T-helper 1 cell (primary cell): ENCODE measurements at places on chromosomes 2 and 18.

DNA sequence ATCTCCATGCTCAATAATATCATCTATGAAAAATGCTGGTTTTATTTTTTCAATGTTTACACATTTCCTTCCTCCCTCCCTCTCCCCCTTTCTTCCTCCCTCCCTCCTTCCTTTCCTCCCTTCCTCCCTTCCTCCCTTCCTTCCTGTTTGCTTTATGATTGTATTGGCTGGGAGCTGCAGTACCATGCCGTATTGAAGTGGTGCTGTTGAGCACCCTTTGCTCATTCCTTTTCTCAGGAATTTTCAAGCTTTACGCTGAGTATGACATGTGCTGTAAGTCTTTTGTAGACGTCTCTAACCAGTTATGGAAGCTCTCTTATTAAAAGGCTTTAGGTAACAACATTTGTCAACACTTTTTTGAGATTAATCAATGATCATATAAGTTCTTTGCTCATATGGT, 100.4 kb downstream of the SNTG2 start:
- no peak for DNase-seq

- DNase-seq = no peak
These were observed 30.0 kb downstream of the FHL2 start for GRCh38 chr2:105368759-105369408.

- DNase-seq = no peak
These were observed 191.5 kb downstream of the SLC8A1 start for GRCh38 chr2:40260437-40260836.

GRCh38 chr2:206368933-206369569, 74.3 kb upstream of the ADAM23 start:
- no peak for DNase-seq

GRCh38 chr18:46829947-46830346, 73.1 kb upstream of the ST8SIA5 start:
- no peak for DNase-seq

- DNase-seq = no peak
These were observed 6.4 kb upstream of the PROC start for GRCh38 chr2:127411653-127412369.

DNA sequence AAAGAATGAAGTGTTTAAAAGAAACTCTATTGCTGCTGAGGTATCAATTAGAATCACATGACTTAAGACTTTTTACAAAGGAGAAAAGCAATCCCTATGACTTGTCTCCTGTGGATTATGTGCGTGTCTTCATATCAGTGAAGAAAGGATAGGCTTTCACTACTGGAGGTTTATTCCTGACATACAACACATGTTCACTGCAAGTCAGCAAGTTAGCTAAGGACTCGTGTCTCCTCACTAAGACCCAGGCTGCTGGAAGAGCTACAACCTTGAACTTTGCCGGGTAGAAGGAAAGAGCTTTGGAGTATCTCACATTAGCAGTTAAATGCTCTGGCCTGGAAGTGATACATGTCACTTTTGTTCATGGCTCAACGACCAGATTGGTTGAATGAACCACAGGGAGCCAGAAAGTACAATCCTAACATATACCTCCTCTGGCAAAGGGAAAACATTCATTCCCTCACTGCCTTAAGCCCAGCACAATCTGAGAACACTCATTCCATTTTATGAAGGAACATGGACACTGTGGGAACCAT, 215.3 kb downstream of the RNF152 start:
- DNase-seq = no peak

GRCh38 chr2:68755071-68755470, 20.5 kb downstream of the ARHGAP25 start:
- no peak for DNase-seq

DNA sequence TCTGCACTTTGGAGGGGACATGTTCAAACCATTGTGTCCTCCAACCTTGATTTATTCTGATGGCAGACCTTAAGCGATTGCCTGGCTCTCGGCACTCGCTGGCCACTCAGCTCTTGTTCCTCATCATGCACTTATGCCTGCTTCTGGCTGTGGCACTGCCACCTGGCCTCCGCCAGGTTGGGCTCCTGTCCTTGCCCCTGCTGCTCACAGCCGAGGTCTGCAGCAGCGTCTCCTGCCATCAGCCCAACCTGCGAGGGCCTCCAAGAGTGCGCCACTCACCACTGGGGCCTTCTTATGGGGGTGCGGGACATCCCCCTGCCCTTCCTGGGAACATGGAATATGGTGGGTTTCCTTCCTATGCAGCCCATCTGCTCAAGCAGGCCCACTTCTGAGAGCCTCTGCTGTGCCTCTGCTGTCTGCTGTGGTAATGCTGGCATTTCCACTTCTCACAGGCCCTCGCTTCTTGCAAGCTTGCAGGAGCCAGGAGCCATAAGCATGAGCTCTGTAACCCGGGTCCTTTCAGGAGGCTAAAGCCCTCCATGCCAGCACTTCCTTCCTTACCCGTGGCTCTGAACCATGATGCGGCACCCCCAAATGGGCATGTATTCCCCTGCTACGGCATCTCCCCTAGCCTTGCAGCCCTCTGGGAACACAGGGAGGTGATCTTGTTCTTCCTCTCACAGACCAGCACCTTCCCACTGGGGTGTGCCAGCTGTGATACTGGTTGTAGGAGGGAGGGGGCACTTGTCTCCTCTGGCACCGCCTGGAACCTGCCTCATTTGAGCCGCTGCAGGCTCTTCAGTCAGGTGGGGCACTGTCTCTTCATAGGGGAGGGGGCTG, 58.6 kb upstream of the HS6ST1 start:
- DNase-seq = no peak

- peak; percentile 10 for DNase-seq
These were observed 37.9 kb upstream of the PKDCC start for GRCh38 chr2:42009657-42010580.

GRCh38 chr18:39711701-39712100, 2146.1 kb upstream of the CELF4 start:
- DNase-seq = no peak

GRCh38 chr2:12560618-12561017, 156.1 kb upstream of the TRIB2 start:
- no peak for DNase-seq

DNA sequence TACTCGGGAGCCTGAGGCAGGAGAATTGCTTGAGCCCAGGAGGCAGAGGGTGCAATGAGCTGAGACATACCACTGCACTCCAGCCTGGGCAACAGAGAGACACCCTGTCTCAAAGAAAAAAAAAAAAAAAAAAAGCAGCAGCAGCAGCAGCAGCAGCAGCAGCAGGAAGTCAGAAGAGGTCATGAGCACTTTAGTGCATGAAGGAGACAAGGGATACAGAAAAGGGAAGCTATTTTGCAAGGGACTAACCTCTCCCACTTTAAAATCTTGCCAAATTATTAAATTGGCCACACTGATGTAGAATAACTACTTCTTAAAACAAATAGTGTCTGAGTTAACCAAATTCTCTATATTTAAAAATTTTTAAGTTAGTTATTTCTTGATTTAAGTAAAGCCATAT, 113.4 kb upstream of the PDE1A start:
- no peak for DNase-seq

- no peak for DNase-seq
These were observed 7.2 kb upstream of the DYM start for GRCh38 chr18:49467599-49467998.

DNA sequence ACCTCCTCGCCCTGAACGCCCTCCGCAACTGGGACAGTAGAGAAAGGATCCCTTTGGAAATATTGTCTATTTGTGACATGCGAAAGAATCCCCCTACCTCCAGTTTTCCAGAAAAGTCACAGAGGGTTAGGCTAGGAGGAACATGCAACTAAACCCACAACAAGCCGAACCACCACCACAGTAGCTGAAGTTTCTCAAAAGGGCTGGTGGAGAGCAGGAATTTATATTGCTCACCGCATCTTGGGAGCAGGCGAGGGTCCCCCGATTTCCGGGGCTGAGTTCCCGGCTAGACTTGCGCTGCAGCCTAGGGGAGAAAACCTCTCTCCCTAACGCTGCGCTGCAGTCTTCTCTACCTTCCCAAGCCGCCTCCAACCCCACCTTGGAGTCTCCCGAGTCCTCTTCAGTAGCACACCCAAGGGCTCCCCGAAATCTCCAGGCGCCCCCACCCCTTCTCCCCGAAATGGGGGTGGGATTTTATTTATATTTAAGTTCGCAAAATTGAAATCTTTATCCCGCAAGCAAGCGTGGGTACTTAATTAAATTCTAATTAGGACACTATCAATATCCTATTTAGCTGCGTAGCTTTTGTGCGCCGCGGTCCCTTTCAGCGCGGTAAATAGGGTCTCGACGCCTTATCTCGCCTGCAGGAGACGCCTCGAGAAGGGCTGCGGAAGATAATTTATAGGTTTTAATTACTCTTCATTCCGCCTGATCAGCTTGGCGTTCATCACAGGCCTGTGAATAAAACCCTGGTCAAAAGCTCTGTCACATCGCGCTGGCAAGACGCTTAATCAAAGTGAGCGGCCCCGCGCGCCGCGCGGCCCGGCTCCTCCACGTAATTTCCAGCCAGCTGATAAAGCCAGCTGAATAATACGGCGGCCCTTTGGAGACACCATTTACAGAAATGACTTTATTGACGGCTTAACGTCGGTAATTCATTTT, 2.0 kb upstream of the EN1 start:
- no peak for DNase-seq

DNA sequence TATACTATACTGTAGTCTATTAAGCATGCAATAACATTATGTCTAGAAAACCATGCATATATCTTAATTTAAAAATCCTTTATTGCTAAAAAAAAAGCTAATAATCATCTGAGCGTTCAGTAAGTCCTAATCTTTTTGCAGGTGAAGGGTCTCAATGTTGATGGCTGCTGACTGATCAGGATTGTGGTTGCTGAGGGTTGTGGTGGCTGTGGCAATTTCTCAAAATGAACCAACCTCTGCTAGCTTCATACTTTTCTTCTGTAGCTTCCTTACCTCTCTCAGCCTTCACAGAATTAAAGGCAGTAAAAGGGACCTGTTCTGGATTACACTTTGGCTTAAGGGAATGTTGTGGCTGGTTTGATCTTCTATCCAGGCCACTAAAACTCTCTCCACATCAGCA, 235.8 kb downstream of the NBAS start:
- DNase-seq = no peak

- no peak for DNase-seq
These were observed 29.3 kb downstream of the SERPINE2 start for GRCh38 chr2:224009605-224010315.

- DNase-seq = no peak
These were observed 198.4 kb downstream of the RBM43 start for GRCh38 chr2:151063271-151063670.

DNA sequence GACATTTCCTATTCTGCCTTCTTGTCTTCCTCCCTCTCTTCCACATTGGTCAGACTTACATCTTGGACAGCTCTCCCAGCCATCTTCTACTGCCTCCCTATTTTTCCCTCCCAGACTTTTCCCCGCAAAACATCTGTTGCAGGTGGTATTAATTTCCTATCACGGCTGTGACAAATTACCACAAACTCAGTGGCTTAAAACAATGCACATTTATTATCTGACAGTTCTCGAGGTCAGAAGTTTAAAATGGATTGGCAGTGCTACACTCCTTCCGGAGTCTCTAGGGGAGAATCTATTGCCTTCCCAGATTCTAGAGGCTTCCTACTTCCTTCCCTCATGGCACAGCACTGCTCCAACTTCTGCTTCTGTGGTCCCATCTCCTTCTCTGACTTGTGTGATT, 33.3 kb downstream of the STRADB start:
- DNase-seq = no peak

GRCh38 chr2:207475546-207475945, 54.2 kb upstream of the CREB1 start:
- DNase-seq = no peak

GRCh38 chr18:41771973-41772372, 183.1 kb upstream of the PIK3C3 start:
- no peak for DNase-seq

- no peak for DNase-seq
These were observed 53.7 kb downstream of the EPHA4 start for GRCh38 chr2:221518201-221518934.

GRCh38 chr2:64731746-64732145, 78.0 kb upstream of the SERTAD2 start:
- DNase-seq = no peak

GRCh38 chr18:22536558-22536957, 118.8 kb upstream of the CTAGE1 start:
- no peak for DNase-seq

DNA sequence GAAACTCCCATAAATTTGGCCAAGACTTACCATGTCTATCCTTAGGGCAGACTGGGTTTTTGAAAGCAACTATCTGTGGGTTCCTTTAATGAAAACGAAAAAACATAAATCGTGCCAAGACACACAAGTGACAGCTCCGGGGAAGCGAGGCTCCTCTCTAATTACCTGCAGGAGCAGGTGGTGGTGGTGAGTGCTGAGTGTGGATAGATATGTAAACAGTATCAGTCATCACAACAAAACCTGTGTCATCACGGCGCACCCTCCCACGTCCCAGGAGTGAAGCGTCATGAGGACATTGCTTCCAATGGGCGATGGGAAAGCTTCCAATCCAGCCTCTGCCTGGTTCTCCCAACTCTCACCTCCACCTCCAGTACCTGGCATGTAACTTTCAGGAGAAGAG, 31.3 kb downstream of the ACKR3 start:
- DNase-seq = no peak

DNA sequence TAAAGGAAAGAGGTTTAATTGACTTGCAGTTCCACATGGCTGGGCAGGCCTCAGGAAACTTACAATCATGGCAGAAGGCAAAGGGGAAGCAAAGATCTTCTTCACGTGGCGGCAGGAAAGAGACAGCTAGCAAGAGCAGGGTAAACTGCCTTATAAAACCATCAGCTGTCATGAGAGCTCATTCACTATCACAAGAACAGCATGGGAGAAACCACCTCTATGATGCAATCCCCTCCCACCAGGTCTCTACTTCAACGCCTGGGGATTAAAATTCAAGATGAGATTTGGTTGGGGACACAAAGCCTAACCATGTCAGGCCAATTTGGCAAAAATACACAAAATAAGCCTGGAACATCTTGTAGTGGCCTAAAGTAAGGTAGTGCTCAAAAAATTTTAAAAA, 152.6 kb downstream of the COL6A3 start:
- DNase-seq = no peak
